ENCODE measurements at places on chromosomes 11 and 22.

DNA sequence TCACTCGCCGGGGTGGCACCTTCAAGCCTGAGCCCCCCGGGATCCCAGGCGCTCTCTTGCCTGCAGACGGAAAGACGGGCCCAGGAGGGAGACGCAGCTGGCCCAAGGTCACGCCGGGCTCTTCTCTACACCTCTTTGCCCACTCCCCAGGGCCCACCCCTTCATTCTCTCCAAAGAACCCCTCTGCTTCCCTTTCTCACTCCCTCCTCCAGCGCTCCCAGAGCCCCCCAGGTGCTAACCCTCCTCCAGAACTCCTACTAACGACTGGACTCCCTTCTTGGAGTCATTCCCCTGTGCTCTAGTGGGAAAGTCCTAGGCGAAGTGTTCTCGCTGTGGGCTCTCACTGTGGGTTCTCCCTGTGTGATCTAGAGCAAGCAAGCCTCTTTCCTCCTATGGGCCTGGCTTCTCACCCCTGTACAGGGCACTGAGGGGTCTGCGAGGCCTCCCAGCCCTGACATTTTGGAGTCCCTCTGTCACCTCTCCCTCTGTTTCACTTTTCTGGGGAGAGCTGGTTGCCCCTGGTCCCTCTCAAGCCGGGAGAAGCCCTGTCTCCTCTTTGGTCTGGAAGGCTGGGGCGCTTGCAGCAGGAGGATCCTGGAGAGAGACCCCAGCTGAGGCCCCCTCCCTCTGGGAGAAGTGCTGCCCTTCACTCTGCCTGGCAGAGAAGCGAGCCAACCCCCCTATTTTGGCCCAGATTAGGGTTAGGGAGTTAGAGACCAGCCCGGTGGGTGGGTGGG, 858 bp downstream of the OAF start:
- DNase-seq: no peak

- DNase-seq: no peak
Observed at GRCh38 chr11:92536883-92537282, 312.3 kb downstream of the FAT3 start.

GRCh38 chr22:42792453-42792908, 64.6 kb downstream of the ARFGAP3 start:
- DNase-seq: no peak

DNA sequence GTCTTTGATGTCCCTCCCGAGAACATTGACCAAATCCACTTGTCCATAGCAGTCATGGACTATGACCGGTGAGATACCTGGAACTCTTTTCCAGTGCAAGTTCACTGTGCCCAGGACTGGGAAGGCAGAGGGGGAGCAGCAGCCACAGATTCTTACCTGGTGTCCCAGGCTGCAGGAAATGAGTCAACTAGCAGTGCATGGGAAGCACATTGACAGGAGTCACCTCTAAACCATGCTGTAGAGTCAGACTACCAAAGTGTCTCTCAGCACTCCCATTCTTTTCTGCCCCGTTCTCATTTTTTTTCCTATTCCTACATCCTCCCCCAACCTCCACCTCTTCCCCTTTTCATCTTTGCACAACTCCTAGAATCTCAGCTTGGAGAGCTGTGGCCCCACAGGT, 67.2 kb upstream of the OLFML1 start:
- DNase-seq: no peak

DNA sequence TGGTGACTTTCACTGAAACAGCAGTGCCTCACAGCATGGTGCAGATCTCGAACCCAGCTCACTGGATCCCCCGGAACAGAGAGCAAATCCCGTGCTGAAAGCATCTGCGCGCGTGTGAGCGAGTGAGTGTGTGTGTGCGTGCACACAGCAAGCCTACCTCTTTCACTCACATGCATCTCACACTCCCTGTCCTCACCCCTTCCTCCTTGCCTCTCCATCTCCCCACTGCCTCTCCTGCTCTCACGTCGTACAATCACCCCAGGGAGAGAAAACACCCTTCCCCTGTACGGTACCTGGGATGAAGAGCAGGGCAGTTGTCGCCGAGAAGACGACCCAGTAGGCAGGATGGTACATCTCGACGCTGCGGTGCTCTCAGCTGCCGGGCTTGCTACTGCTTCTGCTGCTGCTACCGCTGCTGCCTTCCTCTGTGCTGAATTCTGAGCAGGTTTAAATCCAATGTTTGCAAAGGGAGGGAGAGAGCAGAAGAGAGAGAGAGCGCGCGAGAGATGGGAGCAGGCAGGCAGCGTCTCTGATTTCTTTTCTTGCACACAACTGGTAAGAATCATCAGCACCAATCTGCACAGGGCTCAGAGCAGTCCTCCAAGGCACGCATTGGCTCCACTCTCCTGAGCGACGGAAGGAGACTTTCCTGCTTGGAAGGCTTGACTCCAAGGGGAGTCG, at the start of gene OPCML:
OPCML (minus strand) TSS at position 531 of the 681 bp plus-strand sequence.
- DNase-seq: no peak

DNA sequence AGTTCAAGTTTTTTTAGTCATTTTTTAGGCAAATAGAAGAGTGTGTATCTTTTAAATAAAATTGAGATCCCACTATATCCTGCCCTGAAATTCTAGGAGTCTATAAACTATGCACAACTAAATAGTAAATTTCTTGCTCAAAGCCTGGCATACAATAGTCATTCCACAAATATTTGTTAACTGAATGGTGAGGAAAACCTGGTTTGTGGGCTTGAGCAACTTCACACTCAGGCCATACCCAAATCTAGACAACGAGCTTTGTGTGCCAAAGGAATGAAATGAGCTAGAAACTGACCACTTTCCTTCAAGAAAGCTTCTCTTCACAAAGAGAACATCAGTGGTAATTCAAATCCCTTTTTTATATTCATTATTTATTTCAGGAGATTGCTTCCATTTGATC, 39.6 kb upstream of the AMOTL1 start:
- DNase-seq: no peak

- DNase-seq: no peak
Observed at GRCh38 chr11:68074584-68075352, 35.9 kb downstream of the TCIRG1 start.

DNA sequence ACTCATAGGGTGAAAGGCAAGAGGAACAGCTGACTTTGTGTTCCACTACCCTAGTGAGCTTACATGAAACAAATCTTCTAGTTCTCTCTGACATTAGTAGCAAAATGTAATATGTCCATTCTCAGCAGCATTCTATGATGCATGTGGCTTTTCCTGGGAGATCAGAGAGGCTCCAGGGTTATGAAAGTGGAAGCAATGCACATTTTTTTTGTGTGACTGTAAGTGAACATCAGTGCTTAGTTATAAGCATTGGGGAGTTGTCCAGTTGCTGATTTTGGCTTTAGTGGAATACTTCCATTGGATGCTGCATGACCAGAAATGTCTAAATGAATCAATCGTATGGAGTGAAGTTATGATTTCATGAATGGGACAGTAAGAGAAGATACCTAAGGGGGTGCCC, 255.9 kb downstream of the FAT3 start:
- DNase-seq: no peak

DNA sequence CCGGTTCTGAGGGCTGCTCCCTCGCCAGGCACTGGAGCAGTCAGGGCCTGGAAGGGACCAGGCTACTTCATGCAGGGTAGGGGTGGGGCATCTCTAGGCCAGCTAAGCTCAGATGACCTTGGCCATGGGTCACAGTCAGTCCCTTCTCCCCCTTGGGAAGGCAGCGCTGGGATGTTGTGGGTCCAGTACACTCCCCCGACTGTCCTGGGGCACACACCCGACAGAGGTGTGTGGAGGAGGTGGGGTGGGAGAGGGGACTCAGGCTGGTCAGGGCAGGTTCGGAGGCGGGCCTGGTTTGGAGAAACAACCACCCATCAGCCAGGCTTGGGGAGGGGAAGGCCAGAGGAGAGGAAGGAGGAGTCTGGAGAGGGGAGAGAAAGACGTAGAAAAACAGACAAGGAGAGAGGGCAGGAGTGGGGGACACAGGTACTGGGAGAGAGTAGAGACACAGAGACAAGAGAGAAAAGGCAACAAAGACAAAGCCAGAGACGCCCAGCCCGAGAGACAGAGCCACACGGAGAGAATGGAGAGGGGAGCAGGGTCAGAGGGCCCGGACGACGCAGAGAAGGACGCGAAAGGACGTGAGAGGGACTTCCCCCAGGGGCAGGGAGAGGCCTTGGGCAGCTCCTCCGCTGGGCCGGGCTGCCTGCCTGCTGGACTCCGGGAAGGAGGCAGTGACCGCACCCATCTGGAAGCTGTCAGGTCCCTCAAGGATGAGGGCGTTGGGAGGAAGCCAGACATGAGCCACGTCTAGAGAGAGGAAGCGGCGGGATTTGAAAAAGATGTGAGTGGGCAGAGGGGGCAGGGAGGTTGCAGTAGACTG, 30.6 kb upstream of the TSKU start:
- no peak for DNase-seq

DNA sequence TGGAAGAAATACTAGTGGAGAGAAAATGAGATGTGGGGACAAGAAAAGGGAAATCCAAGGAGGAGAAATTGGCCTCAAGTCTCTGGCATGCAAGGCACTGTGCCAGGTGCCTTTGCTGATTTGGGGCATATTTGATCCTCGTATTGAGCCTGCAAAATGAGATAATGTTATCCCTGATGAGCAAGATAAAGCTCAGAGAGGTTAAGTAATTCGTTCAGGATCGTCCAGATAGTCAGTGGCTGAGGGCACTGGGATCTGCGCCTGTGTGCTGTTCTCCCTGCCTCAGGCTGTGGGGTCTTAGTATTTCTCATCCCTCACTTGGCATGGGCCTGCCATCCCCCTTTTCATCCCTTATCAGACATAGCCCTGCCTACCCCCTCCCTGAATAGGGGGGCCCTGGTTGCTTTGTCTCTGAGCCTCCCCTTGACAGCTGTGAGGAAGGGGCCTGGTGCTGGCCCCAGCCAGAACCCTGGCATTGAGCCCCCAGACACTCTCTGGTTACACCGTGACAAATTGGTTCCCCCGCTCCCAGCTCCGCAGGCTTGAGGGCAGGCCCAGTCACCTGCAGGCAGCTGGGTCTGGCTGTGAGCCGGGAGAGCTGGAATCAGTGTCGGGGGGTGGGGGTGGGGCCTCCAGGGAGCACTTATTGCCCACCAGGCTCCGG, 85.7 kb downstream of the NECTIN1 start:
- DNase-seq: no peak

DNA sequence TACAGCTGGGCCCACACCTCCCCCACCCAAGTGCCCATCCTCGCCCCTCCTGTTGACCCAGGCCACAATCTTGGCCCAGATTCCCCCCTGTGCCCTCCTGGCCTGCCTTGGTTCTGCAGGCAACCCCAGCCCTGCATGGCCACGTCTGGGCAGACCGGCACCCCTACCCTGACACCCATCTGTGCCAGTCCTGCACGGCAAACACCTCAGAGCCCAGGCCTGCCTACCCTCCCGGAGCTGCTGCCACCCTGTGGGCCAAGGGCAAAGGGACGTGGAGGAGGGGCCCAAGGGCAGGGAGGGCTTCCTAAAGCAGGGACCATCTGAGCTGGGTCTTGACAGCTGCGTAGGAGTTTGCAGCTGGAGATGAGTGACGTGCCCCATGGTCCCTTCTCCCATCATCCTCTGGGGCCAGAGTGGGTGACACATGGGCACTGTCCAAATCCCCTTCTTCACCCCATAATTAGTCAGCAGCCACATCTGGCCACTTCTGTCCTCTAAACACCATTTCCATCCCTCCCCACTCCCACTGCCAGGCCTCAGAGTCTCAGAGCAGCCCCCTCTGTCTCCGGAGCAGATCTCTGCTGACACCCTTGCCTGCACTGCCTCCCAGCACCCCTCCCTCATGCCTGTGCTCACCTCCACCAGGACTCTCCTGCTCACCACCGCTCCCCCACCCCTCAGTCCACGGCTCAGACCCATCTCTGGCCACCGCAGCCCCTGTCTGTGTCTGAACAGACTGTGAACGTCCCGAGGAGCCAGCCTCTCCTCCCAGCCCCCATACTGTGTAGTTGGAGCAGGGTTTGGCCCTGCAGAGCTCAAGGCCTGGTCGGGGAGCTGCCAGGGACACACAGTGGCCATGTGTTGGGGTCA, 35.6 kb upstream of the PPARA start:
- DNase-seq: no peak

- no peak for DNase-seq
Observed at GRCh38 chr11:67275606-67276409, 9.5 kb downstream of the GRK2 start.

- no peak for DNase-seq
Observed at GRCh38 chr11:97325693-97326092, 935.9 kb downstream of the JRKL start.

GRCh38 chr11:92236856-92237255, 12.2 kb downstream of the FAT3 start:
- DNase-seq: no peak

GRCh38 chr11:71118671-71119250, 133.6 kb downstream of the SHANK2 start:
- no peak for DNase-seq

DNA sequence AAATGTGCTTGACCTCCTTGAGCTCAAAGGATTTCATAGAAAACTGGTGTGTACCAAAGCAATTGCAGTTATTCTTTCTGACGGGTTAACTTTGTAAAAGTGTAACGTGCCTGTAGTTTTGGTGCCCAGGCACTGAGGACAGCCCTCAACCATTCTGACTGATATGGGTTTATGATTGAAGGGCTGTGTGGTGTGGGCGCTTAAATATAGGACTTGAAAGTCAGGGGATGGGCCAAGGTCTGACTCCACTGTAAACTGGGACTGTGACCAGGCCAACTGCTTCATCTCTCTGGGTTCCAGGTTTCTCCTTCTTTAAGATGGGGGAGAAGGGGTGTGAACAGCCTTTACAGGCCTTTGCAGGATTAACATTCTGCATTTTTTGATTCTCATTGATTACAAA, 191.1 kb upstream of the ARHGAP20 start:
- no peak for DNase-seq

- no peak for DNase-seq
Observed at GRCh38 chr22:19879643-19879991, 24.9 kb upstream of the GNB1L start.

DNA sequence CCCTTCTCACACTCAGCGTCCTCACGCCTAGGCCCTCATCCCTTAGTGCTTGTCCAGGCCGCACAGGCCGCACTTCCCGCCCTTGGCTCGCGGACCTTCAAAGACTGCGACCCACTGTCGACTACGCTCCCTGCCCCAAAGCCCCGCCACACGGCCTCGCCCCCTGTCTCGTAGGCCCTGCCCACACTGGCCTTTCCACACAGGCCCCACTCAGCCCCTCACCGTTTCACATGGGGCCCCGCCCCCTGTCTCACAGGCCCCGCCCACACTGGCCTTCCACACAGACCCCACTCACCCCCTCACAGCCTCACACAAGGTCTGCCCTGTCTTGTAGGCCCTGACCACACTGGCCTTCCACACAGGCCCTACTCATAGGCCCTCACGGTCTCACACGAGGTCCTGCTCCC, 11.0 kb downstream of the NRXN2 start:
- DNase-seq: no peak
